ENCODE measurements at places on chromosomes 1 and 21.

DNA sequence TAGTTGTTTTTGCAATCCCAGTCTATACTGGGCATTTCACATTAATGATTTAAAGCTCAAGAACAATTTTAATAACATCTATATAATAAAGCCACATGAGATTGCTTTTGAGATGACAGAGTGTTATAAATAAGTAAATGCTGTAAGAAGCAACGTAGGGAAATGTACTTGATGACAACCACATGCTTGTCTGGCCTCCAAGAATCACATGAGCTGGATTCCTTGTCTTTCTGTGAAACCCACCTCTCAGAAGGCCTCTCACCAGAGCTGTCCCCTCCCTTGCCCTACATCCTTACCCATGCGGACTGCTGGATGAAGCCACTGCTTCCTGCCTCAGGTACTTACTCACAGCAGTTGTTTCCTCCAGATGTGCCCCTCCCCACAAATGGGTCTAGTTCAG lies 145.1 kb upstream of the CTTNBP2NL start:
- no peak for DNase-seq

GRCh38 chr1:8860738-8861516 lies 17.6 kb downstream of the ENO1 start:
- no peak for DNase-seq

DNA sequence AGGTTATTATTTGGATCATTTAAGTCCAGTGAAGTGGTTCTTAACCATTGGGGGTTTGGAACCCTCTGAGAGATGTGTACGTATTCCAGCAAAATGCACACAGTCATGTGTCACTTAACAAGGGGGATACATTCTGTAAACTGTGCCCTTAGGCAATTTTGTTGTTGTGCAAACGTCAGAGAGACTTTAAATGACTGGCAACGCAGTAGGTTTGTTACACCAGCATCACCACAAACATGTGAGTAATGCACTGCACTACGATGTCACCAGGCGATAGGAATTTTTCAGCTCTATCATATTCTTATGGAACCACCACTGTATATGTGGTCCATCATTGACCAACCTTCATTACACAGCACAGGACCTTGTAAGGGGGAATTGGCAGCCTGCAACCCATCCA lies 11.9 kb downstream of the AHCYL1 start:
- no peak for DNase-seq

GRCh38 chr21:44436111-44436611 lies 19.1 kb upstream of the LRRC3 start:
- peak; percentile 6 for DNase-seq

GRCh38 chr1:200365897-200366426 lies 43.9 kb downstream of the ZNF281 start:
- no peak for DNase-seq

GRCh38 chr1:223678841-223679240 lies 13.3 kb upstream of the CAPN8 start:
- no peak for DNase-seq

- DNase-seq, result no peak
These were observed 10.7 kb upstream of the RGS16 start for GRCh38 chr1:182614796-182615454.

GRCh38 chr1:107135463-107135862 lies 5.4 kb upstream of the NTNG1 start:
- DNase-seq, result no peak

- DNase-seq, result peak; percentile 95
These were observed 182.4 kb downstream of the MIS18A start for GRCh38 chr21:32096411-32096810.

DNA sequence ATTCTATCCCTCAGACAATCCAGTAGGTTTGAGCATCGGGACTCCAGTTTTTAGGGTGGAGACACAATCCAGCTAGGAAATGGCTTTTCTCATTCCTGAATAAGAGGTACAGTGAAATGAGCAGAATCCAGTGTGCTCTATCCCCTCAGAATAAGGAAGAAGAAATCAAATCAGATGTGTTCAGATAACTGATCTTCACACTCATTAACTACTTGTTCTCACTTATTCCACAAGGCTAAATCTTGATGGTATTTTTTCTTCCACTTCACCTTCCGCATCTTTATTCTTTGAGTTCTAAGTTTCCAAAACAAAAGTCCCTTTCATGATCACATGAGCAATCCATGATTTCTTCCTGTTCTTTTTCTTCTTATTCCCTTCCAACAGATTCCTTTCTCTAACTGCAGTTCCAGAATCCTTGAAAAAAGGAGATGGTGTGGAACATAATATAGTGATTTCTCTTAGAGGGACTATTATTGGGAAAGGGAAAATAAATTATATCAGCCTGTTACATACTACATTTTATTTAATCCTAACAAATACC lies 1.7 kb downstream of the SYT11 start:
- DNase-seq, result no peak

DNA sequence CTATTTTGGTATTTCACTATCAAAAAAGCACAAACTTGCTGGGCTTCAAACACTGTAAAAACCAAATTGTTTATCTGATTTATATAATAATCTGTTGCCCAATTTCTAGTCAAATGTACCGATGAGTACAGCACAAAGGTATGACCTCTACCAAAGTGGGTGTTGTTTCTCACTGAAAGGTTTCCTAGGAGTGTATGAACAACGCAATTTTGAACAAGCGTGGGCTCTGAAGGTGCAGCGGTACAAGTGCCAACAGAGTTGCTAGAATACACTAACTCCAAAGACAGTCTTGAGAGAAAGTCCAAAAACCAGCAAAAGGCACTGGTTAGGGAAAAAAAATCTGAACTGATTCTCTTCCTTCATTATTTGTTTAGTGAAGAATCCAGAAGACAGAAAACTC lies 130.4 kb downstream of the ATP1B1 start:
- no peak for DNase-seq

- DNase-seq, result no peak
These were observed 5.9 kb downstream of the SELENON start for GRCh38 chr1:25805863-25806225.

GRCh38 chr1:7643530-7643929 lies 127.6 kb upstream of the VAMP3 start:
- DNase-seq, result no peak

DNA sequence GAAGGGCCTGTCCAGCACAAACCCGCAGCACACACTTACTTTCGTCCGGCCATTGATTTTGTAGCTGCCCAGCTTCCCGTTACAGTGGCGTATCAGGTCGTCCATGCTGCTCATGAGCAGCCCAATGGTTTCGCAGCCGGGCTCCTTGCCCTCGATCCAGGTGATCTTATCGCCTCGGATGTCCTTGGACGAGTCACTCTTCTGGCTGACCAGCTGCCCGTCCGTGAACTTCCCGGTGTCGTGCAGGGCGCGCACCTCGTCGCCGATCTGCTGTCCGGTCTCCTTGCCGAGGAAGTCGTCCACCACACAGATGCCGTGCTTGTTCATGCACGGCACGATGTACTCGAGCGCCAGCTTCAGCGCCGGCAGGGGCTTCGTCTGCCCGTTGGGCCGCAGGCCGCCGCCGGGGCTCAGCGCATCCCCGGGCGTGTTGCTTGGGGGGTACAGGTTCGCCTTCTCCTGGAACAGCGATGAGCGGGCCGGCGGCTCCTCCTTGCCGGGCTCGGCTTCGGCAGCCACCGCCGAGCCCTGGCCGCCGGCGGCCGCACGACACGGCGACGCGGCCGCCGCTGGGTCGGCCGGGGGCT lies 1.0 kb downstream of the EGLN1 start:
- DNase-seq, result peak; percentile 43

- DNase-seq, result no peak
These were observed 2.2 kb upstream of the ATP1A2 start for GRCh38 chr1:160113407-160113806.

DNA sequence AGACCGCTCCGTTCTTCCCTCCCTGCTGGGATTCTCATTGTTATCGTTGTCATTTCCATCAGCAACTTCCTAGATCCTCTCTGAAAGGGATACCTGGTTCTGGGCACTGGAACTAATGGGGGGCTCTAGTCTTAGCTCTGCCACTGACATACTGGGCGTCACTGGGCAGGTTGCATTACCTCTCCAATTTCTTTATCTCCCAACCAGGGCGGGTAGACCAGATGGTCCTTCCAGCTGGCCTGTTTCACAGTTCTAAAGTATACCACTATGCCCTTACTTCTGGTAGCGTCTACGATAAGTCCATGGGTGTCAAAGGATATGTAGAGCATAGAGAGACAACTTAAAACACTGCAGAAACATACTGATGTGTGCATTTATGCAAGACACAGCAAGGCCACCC lies 1.4 kb downstream of the GPR37L1 start:
- DNase-seq, result peak; percentile 76

- DNase-seq, result no peak
These were observed 61.5 kb upstream of the JAK1 start for GRCh38 chr1:65027666-65028358.

DNA sequence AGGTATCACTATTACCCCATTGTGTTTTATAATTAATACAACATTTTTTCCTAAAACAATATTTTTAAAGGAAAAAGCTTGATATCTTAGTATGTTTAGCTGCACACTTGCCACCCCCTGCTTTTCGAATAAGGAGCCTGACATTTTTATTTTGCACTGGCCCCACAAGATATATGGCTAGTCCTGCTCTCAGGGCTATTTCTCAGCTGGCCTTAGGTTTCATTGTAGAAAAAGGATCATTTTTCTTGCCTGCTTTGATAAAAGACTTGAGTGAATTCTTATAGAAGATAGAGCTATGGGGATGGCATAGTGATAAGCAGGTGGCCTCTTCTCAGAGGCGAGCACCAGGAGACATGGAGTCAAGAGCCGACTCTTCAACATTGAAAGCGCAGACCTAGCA lies 167.0 kb downstream of the FAM78B start:
- DNase-seq, result no peak

GRCh38 chr1:203186091-203186445 lies 436 bp downstream of the CHI3L1 start:
- DNase-seq, result no peak

GRCh38 chr1:236282719-236283118 lies 961 bp upstream of the ERO1B start:
- no peak for DNase-seq

DNA sequence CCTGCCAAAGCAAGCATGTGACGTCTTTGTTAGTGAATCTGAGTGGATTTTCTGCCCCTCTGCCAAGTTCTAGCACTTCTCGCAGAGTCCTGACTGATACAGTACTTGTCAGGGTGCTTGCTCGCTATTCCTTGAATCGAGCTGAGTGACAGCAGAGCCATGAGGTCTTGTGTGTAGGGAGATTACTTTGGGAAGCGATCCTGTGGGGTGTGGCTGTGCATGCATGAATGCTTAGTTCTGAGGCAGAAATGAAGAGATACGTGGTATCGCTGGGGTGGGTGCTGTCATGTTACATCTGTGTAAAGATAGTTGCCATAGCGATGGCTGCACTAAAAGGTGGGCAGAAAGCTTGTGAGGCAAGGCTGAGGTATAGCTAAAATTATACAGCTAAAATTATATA lies 19.3 kb upstream of the DNAJC28 start:
- no peak for DNase-seq

GRCh38 chr1:53689736-53690326 lies 49.1 kb downstream of the GLIS1 start:
- no peak for DNase-seq

DNA sequence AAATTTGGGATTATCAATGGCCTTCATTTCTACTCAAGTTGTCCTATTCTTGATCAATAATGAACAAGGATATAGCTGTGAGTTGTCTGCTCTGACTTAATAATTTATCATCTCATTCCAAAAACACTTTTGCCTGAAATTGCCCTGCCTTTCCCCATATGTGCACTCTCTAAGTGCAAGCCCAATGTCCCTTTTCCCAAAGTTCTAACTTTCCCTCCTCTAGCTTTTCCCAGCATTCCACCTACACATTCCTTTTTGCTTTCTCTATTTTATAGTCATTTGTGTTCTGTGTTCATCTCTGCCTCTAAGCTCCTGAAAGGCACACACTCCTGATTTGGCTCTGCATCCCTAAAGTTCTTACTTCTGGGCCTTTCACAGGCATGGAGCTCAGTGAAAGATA lies 34.7 kb downstream of the SUSD4 start:
- DNase-seq, result no peak

DNA sequence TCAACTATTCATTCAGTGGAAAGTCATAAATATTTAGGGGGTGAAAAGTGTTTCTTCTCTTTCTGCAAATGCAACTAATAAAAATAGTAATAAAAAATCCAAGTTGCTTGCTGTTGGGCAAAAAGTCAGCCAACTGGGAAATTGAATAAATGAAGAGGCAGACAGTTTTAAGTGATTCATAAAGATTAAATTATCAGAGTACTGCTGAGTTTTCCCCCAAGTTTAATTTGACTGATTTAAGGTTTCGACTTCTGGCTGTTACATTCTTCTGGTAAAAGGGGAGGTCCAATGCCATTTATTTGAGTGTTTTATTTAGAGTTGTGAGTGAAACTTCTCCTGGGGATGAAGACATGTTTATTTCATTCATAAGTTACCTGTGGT lies 125.5 kb downstream of the NTPCR start:
- no peak for DNase-seq

- DNase-seq, result no peak
These were observed 2.1 kb upstream of the PBXIP1 start for GRCh38 chr1:154958036-154958435.

GRCh38 chr1:151540982-151541377 lies 871 bp downstream of the TUFT1 start:
- DNase-seq, result peak; percentile 60

DNA sequence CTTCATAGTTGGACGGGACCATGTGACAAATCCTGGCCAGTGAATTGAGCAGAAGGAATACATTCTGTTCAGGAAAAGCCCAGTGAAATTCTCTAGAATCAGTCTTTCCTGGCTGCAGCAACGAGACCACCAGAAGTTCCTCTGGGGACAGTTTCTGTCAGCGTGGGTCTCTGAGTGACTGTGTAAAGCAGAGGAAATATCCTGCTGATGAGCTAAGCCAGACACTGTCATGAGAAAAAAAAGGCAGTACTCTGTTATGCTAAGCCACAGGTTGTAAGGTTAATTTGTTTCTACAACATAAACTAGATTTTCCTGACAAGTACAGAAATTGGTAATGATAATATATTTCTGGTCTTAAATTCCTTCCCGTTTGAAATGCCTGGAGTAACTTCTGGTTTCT lies 664.4 kb downstream of the LMO4 start:
- no peak for DNase-seq

DNA sequence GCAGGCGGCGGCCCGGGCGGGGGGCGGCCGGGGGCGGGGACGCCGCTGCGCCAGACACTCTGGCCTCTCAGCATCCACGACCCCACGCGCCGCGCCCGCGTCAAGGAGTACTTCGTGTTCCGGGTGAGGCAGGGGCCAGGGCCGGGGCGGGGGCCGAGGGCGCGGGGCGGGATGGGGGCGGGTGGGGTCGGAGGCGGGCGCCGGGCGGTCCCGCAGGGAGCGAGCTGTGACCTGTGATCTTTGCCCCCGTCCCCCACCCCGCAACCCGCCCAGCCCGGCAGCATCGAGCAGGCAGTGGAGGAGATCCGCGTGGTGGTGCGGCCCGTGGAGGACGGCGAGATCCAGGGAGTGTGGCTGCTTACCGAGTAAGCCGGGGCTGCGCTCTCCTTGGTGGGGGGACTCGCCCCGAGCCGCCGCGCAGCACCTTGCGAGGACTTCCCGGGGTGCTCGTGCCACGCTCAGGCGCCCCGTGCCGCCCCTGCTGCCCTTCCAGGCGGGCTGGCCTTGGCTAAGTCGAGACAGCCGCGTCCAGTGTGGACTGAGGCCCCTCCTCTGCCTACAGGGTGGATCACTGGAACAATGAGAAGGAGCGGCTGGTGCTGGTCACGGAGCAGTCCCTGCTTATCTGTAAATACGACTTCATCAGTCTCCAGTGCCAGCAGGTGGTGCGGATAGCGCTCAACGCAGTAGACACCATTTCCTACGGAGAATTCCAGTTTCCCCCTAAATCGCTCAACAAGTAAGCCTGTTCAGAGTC lies 514 bp downstream of the TPRG1L start:
- peak; percentile 53 for DNase-seq

Data from WERI-Rb-1 (cell line).